ENCODE measurements at places on chromosomes 4 and X.
A peak's percentile ranks its signal among the peaks of the same experiment; 100 is the strongest.

- no peak for DNase-seq
These were observed 185.9 kb downstream of the CFAP299 start for GRCh38 chr4:80521438-80521837.

GRCh38 chr4:151540728-151541388 lies 131.9 kb downstream of the FHIP1A start:
- DNase-seq = no peak

DNA sequence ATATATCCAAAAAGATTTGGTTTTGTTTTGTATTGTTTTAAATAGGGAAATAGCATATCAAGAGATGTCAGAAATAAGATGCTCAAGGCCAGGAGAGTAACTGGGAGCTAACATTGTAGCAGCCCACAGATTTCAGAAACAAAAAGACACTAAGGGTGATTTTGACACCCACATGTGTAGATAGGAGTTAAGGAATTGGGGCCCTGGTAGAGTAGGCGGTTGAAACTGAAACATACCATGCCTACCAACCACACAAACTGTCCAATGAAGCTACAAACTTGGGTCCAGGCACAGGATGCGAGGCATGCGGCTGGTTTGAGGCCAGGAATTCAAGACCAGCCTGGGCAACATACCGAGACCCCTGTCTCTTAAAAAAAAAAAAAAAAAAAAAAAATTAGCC lies 6.3 kb upstream of the HSPA4L start:
- DNase-seq = no peak

- DNase-seq = no peak
These were observed 5.5 kb upstream of the WFS1 start for GRCh38 chr4:6264225-6264540.

GRCh38 chr4:173397604-173398003 lies 1.3 kb downstream of the SCRG1 start:
- no peak for DNase-seq

GRCh38 chrX:41733939-41734338 lies 10.0 kb downstream of the GPR82 start:
- DNase-seq = no peak

DNA sequence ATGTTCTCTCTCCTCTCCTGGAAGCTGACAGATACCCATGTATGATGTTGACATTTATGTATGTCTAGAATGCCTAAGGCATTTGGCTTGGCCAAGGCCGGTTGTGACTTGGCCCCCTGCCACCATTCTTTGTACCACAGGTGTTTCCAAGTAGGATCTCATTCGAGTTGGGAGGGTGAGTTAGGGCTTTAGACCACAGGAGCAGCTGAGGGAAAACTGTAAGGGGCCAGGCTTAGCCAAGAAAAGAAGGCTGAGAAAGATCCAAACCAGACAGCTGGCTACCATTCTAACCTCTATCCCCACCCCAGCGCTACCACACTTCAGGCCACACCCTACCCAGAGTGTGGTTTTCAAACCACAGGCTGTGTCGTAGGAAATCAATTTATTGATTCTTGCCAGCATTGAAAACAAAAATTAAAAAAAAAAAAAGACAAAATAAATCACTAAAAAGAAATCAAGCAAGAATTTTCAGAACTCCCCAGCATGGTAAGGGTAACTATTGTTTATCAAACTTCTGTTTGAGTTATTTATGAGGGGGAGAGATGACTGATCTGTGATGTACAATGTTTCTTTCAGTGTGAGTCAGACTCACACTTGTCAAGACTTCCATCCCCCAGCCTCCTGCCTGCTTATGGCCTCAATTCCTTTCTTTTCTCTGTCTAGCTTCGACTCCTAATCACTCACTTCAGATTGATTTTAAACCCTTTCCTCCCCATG lies 9.9 kb downstream of the TMSB4X start:
- DNase-seq = no peak

GRCh38 chrX:1430451-1430850 lies 22.3 kb downstream of the ASMTL start:
- no peak for DNase-seq

DNA sequence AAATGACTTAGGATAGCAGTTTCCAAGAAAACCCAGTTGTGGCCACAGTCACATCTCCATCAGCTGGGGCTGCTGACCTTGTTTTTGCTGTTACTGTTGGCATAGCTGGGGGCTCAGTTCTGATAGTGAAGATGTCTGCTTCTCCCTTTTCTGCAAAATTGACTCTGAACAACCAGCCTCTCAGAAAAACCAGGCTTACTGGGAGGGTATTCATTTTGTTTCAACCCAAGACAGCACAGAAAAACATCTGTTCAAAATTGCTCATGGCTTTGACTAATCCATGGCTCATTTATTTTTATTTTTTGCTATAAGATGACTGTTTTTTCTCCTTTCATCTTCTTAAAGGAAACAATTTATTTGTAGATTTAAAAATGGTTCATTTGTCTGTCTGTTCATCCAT lies 53.1 kb downstream of the RASL11B start:
- no peak for DNase-seq

GRCh38 chr4:155079871-155080270 lies 128.6 kb upstream of the NPY2R start:
- no peak for DNase-seq

DNA sequence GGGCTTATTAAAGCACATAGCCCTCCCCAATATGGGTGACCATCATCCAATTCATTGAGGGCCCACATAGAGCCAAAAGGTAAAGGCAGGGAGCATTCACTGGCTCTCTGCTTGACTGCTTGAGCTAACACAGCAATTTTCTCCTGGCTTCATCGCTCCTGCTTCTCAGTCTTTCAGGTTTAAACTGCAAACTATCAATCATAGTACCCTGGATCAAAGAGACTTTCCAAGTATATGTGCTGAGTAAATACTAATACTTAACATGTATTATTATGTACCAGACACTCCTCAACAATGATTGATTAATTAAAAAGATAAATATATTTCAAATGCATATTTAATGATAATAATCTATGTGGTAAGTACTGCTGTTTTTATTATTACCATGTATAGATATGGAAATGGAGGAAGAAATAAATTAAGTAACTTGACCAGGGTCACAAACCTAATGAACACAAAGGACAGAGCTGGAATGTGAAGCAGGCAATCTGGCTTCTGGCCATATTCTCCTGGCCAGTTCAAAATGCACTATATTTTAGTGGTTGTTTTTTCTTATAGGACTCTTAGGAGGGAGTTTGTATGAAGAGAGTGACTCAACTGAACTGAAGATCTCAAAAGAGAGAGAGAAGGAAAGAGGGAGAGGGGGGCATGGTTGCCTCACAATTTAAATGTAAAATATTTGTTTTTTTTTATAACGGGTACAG lies 1197.3 kb downstream of the TECRL start:
- DNase-seq = no peak

DNA sequence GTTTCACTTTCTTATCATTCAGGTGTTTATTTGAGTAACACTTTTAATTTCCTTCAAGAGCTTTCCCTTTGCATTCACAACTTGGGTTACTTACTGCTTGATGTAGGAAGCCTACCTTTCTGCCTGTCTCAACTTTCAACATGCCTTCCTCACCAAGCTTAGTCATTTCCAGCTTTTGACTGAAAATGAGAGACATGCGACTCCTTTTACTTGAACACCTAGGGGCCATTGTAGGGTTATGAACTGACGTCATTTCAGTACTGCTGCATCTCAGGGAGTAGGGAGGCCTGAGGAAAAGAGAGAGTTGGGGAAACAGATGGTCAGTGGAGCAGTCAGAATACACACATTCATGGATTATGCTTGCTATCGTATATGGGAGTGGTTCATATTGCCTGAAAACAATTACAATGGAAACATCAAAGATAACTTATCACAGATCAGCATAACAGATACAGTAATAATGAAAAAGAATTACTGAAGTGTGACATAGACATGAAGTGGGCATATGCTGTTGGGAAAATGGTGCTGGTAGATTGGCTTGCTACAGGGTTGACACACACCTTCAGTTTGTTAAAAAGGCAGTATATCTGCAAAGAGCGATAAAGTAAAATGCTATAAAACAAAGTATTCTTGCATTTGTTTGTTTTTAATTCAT lies 25.7 kb downstream of the USP53 start:
- DNase-seq = no peak

- DNase-seq = no peak
These were observed at the start of gene SPATA18 for GRCh38 chr4:52051213-52051614. SPATA18 (plus strand) TSS chr4:52051304; CDS start chr4:52051705, 401 bp downstream.

- DNase-seq = no peak
These were observed 14.4 kb downstream of the IL21 start for GRCh38 chr4:122606364-122607043.

GRCh38 chrX:21745756-21746155 lies 12.2 kb downstream of the SMPX start:
- peak; percentile 18 for DNase-seq

- DNase-seq = no peak
These were observed 7.9 kb downstream of the SLC10A6 start for GRCh38 chr4:86841309-86841708.

- no peak for DNase-seq
These were observed 25.5 kb downstream of the BBS12 start for GRCh38 chr4:122758033-122758432.

GRCh38 chrX:13131396-13132137 lies 87.1 kb upstream of the FAM9C start:
- no peak for DNase-seq

DNA sequence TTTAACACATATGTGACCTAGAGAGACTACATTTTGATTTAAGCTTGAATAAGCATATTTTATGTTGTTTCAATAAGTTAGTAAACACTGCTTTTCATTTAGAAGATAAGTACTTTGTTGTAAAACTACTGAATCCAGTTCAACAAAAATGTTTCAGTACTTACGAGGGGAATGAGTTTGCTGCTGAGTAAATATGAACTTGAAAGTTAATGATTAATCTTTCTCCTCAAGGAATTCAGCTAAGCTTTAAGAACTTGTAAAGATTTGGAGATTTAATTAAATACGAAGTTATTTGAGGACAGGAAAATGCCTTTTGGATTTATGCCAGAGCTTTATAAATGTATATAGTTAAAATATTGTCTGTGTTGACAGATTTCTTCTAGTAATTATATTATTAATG lies 933.0 kb upstream of the LCORL start:
- no peak for DNase-seq

DNA sequence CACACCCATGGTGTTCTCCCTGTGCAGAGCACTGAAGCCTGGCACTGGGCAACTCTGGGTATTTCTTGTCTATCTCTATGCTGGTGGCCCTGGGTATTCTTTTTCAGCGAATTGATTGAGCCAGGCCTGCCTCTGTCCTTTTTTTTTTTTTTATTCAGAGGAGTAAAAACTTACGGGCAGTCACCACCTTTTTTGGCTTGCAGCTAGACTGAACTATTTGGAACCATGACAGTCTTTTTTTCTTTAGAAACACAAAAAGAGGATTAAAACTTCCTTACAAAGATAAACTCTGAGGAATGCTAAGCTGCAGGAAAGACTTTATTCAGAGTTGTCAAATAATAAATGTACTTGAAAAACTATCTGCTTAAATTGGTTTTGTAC lies 119.2 kb upstream of the STIM2 start:
- DNase-seq = no peak

DNA sequence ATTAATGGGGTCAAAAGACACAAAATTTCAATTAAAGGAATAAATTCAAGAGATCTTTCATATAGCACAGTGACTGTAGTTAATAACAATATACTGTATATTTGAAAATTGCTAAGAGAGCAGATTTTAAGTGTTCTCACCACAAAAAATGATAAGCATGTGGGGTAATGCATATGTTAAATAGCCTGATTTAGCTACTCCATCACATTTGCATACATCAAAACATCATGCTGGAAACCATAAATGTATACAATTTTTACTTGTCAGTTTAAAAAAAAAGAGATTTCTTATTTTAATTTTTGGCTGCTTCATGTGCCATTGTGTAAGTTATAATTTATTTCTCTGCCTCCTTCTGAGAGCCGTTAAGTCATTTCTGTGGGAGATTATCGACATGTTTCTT lies 65.9 kb downstream of the FAM184B start:
- DNase-seq = no peak

DNA sequence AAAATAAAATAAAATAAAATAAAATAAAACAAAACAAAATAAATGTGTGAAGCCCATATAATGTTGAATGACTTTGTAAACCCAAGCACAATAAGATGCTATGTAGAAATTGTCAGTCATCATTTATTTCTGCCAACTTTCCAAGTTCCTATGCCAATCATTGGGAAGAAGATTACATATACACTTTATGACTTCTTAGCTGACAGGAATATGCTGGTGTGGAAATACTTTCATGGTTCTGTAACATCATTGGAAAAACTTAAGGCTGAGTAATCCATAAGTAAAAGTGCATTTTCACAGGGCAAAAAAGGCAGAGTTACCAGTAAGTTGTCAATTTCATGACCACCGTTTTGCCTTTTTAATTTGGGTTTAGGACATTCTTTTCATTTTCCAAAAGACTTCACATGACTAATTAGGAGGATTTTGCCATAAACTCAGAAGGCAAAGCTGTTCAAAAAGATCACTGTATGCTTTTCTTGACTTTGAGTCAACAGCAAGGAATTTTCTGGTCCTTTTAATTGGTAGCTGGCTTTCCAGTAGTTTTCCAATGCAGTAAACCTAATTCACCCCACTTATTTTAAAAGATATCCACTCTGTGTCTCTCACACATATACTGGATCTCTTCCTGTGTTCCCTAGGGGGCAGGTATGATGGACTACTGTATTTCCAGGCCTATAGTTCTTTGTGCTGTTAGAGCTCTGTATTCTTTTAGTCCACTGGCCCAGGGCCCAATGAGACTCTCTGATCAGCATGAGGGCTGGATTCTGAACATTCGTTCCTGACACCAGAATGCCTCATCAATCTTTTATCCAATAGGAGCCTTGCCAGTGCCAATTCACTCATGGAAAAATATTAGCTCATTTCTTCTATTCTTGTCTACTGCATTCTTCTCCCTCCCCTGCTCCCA lies 26.2 kb upstream of the SCRG1 start:
- DNase-seq = no peak

DNA sequence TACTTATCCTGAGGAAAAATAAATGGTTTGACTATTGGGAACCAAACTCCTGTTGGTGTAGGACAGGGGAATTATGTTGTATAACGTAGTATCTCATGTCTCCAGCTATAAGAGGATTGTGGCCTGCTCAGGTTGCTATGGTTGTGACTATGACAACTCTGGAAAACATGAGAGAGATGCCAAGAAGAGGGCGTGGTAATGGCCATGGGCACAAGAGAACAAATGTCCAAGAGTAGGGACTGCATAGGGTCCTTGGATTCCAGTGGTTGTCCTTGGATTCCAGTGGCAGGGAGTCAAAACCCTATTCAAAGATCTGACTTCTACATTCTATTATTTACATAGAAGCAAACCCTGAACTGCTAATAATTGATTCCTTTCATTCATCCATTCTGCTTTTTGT lies 6.8 kb upstream of the MOB1B start:
- no peak for DNase-seq

GRCh38 chr4:6013564-6013963 lies 4.7 kb downstream of the C4orf50 start:
- DNase-seq = no peak

- DNase-seq = no peak
These were observed 152.2 kb downstream of the NHS start for GRCh38 chrX:17527135-17527701.

DNA sequence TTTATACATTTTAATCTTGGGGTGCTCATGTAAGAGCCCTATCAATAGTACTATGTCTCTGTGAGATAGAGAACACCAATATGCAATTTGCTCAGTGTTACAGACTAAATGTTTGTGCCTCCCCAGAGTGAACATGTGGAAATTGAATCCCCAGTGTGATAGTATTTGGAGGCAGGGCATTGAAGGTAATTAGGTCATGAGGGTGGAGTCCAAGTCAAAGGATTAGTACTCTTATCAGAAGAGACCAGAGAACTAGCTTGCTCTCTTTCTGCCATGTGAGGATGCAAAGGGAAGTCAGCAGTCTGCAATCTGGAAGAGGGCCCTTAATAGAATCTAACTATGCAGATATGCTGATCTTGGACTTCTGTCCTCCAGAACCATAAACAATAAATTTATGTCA lies 1317.0 kb downstream of the STIM2 start:
- DNase-seq = no peak
